ENCODE measurements at places on chromosomes 4 and X.

DNA sequence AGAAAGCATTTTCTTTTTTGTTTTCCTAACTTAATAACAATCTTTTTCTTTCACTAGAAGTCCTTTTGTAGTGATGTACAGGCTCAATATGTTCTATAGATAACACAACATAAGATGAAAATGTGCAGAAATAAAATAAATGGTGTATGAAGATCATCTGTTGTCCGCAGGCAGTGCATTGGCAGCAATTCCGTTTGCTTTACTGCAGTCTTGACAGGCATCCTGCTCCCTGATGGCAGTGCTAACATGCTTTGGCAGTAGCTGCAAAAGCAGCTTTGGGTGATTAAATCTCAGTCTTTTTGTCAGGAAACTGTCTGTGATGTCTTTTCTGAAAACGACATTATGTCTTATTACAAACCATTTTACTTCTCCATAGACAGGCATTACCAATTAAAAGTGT lies 131.4 kb downstream of the TRAM1L1 start:
- DNase-seq: no peak

DNA sequence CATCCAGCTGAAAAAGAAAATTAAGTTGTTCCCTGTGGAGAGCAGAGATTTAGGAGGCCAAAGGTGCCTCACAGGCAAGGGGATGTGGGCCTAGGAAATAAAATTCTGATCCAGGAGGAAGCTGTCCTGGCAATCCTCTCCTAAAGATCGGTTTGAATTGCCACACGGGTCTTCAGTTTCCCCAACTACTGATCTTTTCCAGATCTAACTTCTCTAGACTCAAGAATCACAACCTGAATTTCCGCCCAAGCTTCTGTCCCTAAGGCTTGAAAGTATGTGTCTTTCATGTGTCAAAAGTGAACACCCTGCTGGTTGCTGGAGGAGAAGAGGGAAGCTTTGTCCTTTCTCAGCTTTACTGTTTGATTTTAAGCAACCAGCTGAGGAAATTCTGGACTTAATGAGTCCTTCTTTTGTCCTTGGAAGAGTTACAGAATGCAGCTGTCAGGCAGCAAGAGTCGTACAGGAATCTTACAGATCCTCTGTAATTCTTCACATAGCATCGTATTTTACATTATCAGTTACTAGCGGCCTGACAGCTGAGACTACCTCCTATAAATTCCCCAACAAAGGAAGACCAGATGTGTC lies 93.8 kb downstream of the INPP4B start:
- DNase-seq: no peak

DNA sequence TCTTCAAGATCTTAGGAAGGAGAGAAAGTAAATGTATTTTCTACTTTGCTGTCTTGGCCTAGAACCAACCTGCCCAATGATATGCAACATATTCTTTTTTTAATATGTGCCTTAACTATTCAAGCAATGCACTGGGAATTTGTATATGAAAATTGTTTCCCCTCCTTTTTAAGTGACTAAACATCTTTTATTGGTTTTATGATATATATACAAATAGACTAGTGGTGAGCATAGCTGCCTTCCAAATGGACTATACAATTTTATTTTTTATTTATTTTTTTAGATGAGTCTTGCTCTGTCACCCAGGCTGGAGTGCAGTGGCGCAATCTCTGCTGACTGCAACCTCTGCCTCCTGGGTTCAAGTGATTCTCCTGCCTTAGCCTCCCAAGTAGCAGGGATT lies 10.3 kb downstream of the NOCT start:
- no peak for DNase-seq

- DNase-seq: no peak
Measured at GRCh38 chrX:7235071-7235470, 87.1 kb upstream of the PUDP start.

DNA sequence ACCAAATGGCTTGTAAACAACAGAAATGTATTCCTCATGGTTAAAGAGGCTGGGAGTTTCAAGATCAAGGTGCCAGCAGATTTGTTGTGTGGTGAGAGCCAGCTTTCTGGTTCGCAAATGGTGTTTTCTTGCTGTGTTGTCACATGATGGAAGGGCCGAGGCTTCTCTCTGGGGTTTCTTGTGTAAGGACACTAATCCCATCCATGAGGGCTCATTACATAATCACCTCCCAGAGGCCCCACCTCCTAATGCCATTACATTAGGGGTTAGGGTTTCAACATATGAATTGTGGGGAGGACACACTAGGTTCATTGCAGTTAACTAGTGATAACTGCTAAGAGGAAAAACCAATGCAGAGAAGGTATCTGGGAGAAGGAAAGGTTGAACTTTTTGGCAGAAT lies 103.5 kb upstream of the ENPEP start:
- DNase-seq: no peak

DNA sequence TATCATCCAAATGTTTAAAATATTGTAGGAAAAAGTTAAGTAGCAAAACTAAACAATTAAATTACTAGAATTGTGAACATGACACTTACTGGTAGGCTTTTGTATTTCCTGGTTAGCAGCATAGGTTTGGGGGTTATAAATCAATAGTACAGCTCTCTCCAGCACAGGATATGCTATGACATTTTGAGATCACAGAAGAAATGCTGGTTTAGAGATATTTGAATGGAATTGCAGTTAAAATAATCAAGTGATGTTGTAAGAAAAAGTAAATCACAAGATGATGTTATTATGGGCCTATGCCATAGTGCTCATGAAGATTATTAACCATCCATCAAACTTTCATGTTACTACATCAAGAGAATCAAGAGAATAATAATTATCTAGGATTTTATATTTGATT lies 1079.9 kb upstream of the SLIT2 start:
- no peak for DNase-seq

GRCh38 chrX:24298191-24298590 lies 15.7 kb downstream of the SUPT20HL2 start:
- no peak for DNase-seq

DNA sequence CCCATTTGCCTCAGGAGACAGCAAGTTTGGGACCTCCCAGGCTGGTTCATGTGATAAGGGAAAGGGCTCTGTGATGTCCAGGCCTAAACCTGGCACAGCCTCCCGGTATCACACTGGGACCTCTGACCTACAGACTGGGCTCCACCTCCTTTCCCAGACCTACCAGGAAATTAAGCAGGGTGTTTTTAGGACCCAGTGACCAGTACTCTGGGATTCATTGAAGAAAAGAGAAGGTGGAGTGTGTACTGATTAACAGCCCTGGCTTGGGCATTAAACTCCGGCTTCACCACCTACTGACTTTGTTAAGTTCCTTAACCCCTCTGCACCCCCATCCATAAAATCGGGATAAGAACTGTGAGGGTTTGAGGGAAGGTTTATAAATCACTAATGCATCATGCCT lies 28.6 kb downstream of the ASB9 start:
- DNase-seq: no peak

- DNase-seq: no peak
Measured at GRCh38 chr4:2591189-2591588, 54.7 kb downstream of the FAM193A start.

GRCh38 chr4:186844059-186844681 lies 120.5 kb upstream of the FAT1 start:
- DNase-seq: no peak

- no peak for DNase-seq
Measured at GRCh38 chr4:88821522-88821921, 123.9 kb upstream of the NAP1L5 start.

DNA sequence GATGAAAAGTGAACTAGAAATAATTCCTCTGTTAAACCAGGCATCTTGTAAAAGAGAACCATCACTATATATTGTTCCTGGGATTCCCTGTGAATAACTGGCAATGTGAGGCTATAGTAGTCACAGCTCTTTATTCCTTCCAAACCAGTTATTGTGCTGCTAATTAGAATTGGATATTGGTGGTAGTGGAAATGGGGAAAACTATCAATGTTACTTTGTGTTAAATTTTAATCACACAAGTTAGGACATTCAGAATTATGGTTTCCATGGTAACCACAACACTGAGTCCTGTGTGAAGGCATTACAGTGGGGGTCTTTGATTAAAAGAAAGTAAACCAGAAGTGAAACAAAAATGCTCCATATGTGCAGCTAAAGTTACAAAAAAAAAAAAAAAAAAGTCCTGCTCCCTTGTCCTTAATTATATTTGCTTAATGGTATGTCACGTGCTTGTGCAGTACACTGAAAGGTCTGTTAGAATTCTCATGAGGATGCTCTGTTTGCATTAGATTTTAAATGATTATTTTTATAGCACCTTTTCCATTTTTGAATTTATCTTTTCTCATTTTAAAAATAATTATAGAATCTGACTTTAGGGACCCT lies 200.4 kb downstream of the ADGRL3 start:
- DNase-seq: no peak

DNA sequence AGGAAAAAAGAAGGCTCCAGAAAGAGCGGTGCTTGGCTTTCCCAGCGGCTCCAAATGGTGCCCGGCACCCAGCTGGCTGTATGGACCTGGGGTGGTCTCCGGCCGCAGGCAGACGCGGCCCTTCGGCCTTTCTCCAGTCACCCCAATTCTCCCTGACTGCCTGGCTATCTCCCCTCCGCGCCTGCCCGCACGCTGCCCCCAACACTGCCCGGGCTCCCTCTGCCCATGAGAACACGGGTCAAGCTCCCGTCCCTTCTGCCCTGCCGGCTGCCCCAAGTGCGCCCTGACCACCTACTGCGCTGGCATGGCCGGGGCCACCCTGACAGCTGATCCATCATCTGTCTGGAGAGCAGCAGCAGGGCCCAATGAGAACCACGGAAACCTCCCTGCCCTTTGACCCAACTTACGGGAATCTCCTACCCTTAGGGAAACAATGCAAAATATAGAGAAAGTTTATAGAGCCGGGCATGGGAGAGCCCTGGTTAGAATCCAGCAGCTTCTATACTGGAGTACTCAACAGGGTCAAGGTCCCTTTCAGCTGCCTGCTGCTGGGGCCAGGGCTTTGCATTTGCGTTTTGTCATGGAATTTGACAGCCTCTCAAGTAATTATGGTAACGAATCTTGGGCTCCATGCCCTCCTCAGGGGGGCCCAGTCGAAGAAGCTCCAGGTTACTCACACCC lies 1.2 kb upstream of the FAM3A start:
- no peak for DNase-seq

DNA sequence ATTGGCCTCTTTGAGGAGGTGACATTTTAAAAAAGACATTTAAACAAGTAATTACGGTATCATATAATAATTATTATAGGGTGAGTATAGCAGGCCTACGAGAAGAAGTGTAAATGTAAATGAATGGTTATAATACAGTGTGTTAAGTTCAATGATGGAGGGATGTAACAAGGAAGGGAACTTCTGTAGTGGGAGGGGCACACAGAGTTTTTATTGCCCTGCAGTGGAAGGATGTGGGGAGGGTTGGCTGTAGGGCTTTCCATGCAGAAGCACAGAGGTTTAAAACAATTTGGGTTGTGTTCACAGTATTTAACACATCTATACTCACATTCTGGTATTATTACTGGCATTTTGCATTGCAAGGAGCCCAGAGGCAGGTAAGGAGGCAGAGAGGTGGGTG lies 41.1 kb downstream of the AFF1 start:
- no peak for DNase-seq

DNA sequence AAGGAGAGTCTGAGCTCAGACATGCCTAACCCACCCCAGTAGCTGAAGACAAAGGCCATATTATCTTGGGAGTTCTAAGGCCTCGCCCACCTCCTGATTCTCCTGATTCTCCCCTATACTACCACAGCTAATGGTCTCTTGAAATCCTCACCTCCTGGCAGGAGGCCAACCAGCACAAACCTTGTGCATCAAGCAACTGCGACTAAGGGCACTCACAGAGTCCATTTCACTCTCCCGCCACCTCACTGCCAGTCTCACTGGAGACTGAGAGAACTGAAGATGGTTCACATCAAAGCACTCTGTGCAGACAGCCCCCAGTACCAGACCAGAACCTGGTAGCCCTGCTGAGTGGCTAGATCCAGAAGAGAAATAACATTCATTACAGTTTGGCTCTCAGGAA lies 102.1 kb upstream of the KLF8 start:
- no peak for DNase-seq

DNA sequence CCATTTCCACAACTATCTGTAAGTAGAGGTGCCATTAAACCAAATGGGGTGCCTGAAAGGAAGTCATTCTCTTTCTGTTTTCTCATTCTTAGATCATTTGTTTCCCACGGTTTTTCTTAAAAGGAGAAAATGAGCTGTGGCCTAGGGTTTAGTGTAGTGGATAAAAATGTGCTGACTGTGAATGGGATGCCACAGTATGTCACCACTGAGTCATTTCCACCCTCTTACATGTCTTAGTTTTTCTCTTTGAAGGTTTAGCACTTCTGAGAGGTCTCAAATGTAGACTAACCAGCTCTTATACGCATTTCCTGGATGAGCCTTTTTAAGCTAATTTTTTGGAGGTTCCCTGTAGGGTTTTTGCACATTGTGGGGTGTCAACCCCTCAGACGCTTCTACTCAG lies 244.5 kb upstream of the SPANXN1 start:
- no peak for DNase-seq

DNA sequence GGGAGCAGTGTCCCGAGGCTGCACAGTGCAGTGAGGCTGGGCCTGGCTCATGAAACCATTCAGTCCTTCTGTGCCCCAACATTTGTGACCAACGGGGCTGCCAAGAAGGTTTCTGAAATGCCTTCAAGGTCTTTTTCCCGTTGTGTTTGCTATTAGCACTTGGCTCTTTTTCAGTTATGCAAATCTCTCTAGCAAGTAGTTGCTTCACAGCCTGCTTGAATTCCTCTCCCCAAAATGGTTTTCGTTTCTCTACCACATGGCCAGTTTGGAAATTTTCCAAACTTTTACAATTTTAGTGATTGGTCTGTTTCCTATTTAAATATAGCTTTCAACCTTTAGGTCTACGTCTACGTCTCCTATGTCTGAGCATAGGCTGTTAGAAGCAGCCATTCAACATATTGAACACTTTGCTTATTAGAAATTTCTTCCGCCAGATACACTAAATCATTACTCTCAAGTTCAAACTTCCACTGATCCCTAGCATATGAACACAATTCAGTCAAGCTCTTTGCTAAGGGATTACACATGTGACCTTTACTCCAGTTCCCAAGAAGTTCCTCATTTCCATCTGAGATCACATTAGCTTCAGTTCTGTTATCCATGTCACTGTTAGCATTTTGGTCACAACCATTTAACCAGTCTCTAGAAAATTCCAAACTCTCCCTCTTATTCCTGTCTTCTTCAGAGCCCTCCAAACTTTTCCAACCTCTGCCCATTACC lies 901.8 kb downstream of the GLUD2 start:
- DNase-seq: no peak

DNA sequence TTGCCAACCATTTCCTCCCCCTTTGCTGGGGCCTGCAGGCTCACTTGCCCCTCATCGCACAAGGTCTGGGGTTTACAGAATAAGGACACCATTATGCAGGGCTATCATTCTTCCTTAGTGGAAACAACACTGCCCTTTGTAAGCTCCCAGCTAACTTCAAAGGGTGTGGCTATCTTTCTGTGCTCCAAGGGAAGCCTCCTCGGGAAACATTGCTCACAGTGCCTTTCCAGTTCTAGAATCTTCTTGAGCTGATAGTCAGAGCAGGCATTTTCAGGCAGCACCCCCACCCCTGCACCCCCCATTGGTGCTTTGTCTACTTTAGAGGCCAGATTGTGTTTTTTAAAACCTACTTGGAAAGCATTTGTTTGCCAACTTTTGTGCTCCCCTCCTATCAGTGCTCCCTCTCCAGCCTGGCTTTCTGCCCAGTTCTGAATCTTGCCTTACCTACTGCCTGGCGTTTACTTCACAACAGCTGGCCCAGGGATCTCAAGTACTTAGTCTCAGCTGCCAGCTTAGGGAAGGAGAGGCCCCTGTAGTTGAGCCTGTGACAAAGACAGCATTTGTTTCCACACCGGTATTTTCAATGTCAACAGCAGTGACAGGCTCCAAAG lies 53.5 kb downstream of the PLAC1 start:
- DNase-seq: no peak
